ENCODE measurements at places on chromosomes 2 and 18. TPM values are rescaled to one million over a fixed set of nuclear protein-coding genes. Genes with fewer than 3 reads are reported as not detected.
A peak's percentile ranks its signal among the peaks of the same experiment; 100 is the strongest.

- DNase-seq, result no peak
These were observed 146.6 kb downstream of the MEIS1 start for GRCh38 chr2:66581339-66582103.

DNA sequence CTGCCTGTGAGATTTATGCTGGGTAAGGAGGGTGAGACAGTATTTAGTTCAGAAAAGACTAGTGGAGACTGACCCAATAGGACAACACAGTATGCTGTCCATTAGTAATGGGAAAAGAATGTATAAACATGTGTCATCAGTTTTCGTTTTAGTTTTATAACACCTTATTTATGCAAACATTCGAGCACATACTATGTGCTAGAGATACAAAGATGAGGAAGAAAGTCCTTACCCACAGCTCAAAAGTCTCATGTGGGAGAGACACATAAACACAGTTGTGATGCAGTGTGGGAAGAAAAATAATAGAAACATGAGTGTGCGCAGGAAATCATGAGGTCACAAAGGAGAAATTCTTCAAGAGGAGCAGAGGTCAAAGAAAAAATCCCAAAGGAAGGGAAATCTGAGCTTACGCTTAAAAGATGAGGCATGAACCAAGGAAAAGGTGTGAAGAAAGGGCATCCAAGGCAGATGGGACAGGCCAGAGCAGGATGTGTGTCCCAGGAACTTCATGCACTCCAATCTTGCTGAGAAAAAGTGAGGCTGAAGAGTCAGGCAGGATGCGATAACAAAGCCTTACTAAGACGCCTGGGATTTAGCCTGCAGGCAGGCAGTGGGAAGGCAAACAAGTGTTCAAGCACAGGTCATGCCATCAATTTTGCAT, 8.1 kb downstream of the METTL21A start:
- no peak for DNase-seq

DNA sequence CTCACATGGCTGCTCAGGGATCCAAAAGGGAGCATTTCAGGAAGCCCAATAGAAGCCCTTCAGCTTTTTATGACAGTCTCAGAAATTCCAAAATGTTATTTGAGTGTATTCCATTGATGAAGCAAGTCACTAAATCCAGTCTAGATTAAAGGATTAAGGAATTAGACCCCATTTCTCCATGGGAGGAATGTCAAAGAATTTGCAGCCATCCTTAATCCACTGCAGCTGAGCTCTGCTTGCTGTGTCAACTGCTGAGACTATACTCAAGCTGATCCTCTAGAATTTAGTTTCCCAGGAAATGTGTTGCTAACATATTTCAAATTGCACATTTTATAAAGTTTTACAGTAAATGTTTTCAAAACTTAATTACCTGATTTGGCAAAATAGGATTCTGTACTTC, 28.4 kb upstream of the C2orf69 start:
- no peak for DNase-seq

The GRP gene
- total RNA-seq, result not detected

The ABCG5 gene
- total RNA-seq, result not detected

GRCh38 chr2:153532140-153532539, 53.6 kb upstream of the RPRM start:
- DNase-seq, result no peak

- peak; percentile 35 for DNase-seq
These were observed 1.1 kb downstream of the MEMO1 start for GRCh38 chr2:32009516-32010256.

GRCh38 chr2:88437010-88437409, 15.5 kb downstream of the FOXI3 start:
- no peak for DNase-seq

The TEX261 gene
- 52.1 TPM for total RNA-seq

- no peak for DNase-seq
These were observed 142.6 kb upstream of the LGALSL start for GRCh38 chr2:64311191-64311910.

The ANKRD62 gene
- total RNA-seq, result not detected

The NGEF gene
- not detected for total RNA-seq

- no peak for DNase-seq
These were observed 94.6 kb downstream of the RTP5 start for GRCh38 chr2:241964133-241964532.

DNA sequence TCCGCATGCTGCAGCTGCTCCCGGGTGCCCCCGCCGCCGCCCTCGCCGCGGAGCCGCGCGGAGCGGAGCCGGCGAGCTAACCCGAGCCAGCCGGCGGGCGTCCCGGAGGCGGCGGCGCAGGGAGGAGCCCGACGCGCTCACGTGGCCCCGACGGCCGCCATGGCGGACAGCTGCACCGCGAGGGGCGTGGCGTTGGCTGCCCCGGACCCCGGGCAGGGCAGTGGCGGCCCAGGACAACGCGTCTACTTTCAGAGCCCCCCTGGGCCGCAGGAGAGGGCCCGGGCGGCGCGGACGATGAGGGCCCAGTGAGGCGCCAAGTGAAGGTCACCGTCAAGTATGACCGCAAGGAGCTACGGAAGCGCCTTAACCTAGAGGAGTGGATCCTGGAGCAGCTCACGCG, 30.0 kb upstream of the CCNYL1 start:
- DNase-seq, result no peak

All from heart left ventricle (tissue), 16 donors.